ENCODE measurements at places on chromosomes 2 and 18.

DNA sequence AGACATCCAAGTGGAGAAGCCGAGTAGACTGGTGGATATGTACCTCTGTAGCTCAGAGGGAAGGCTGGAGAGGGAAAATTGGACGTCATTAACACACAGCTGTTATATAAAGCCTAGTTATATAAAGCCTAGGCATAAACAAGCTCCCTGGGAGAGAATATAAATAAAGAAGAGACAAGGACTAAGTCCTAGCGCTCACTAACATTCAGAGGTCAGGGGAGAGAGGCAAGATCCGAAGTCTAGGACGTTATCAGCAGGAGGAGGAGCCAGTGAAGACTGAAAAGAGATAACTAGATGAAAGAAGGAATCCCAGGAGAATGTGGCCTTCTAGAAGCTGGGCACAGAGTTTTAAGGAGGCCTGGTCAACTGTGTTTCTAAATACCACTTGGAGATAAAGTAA lies 55.3 kb downstream of the NOL10 start:
- DNase-seq, result no peak

DNA sequence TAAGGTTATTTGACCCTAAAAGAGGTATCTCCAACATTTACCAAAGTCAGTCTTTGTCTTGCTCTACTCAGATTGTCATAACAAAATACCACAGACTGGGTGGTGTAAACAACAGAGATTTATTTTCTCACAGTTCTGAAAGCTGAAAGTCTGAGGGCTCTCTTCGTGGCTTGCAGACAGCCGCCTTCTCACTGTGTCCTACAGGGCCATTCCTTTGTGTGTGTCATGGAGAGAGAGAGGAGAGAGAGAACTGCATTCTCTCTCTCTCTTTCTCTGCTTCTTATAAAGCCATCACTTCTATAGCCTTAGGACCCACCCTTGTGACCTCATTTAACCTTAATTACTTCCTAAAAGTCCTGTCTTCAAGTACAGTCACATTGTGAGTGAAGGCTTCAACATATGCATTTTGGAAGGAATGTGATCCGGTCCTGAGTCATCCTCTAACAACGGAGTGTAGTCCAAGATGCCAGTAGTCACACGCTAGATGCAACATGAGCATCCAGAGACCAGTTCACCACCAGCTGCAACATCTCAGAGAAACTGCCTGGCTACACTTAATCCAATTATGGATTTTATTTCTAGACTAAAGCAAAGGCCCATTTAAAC lies 130.2 kb downstream of the CD226 start:
- peak; percentile 36 for DNase-seq

DNA sequence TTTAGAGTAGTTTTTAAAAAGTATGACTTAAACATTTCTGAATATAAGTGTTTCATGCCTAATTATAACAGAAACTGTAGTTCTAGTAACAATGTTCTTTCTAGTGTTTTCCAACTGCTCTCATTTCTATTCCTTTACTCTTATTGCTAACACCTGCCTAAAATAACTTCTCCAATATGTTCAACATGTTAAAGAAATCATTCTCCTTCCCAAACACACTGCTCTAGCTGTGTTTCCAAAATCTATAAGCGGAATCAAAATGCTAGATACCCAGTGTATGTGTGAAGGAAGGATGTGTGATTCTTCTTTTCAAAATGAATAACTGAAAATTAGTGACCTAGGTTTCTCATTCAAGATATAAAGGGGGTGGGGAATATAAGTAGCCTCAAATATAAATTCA lies 89.1 kb downstream of the ATAD2B start:
- DNase-seq, result no peak

GRCh38 chr2:149988361-149988760 lies 400.8 kb upstream of the MMADHC start:
- DNase-seq, result no peak

DNA sequence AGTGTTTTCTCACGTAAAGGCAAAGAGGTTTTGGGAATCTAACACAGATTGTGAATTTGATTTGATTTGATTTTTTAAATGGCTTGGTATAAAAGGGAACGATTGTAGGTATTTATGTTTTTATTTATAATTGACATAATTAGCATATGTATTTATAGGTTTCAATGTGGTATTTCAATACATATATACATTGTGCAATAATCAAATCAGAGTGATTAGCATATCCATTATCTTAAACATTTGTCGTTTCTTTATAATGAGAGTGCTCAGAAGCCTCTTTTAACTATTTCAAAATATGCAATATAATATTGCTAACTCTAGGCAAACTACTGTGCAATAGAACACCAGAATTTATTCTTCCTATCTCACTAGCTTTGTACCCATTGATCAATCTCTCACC lies 35.1 kb upstream of the CDH2 start:
- no peak for DNase-seq

- peak; percentile 74 for DNase-seq
Observed at GRCh38 chr18:62437235-62438017, 85.4 kb upstream of the ZCCHC2 start.

DNA sequence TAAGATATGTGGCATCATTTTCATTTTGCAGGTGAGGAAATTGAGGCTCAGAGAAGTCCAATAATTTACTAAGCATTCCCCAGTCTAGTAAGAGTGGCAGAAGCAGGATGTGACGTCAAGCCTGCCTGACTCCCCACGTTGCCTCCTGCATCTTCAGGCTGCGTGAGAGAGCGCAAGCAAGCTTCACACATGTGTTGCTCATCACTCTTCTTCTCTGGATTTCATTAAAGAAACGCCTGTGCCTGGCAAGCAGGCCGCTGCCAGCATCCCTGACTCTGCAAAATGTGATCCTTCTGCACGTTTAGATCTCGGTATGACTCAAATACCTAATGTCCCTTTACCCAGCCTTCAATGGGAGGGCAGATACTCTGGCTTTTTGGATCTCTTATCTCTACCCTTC lies 96.8 kb downstream of the PRKCE start:
- DNase-seq, result peak; percentile 86

- DNase-seq, result peak; percentile 79
Observed at GRCh38 chr18:62018034-62018758, 125.4 kb upstream of the RNF152 start.

DNA sequence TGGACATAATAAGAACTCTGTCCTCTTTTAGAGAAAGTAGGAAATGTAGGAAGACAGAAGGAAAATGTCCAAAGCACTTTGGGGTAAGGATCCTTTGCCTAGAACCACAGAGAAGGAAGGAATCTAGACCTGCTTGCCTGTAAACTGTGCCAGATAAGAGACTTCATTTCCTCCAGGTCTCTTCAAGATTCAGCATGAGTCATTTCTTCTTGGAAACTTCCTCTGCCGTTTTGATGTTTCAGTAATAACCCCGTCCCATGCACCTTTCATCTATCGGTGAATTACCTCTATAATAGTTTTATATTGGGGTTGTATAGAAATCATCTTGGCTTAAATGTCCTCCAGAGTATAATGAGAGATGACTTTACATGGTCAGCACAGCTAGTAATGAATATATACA lies 63.2 kb upstream of the LRATD1 start:
- no peak for DNase-seq

GRCh38 chr2:197868206-197868605 lies 63.8 kb downstream of the PLCL1 start:
- no peak for DNase-seq

DNA sequence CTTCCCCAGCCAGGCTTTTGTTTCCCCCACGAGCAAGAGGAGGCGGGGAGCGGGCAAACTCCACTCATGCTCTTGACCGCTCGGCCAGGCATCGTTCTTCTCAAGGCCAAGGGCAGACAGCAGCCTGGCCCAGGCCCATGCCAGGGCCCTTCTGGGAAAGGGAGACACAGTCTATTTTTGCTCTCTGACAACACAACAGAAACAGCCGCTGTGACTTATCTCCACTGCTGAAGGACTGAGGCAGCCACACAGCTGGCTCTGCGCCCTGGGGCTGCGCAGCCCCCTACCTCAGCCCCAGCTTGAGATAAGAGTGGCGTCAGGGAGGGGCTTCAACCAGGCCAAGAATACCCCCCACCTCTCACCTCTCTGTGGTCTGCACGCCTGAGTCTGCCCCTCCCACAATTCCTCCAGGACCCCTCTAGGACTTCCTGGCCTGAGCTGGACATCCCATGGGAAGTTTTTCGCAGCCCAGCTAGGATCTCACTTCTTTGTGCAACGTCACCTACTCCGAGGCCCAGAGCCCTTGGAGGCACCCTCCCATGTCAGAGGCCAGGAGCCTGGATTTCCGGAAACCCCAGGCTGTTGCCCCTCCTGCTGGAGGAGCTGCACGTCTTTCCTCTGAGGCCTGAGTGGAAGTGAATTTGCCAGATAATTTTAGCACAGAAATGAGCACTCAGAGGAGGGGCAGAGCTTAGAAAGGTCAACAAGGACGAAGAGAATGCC lies 118.9 kb upstream of the OTOS start:
- DNase-seq, result no peak

DNA sequence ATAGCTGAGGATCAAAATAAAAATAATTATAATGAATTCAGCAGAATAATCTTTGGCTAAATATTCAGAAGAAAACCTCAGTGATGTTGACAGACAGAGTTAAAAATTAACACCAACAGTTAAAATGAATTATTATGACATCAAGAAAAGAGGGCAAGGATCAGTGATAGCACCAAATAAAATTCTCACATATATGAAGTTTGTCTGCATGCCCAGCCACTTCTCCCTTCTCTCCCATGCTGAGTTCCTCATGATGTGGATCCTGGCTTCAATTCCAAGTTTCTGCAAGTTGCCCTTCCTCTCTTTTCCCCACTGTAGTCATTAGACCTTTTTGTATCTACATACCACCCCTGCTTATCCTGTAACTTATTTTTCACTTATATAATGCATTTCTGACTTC lies 6.8 kb downstream of the STRADB start:
- DNase-seq, result no peak

DNA sequence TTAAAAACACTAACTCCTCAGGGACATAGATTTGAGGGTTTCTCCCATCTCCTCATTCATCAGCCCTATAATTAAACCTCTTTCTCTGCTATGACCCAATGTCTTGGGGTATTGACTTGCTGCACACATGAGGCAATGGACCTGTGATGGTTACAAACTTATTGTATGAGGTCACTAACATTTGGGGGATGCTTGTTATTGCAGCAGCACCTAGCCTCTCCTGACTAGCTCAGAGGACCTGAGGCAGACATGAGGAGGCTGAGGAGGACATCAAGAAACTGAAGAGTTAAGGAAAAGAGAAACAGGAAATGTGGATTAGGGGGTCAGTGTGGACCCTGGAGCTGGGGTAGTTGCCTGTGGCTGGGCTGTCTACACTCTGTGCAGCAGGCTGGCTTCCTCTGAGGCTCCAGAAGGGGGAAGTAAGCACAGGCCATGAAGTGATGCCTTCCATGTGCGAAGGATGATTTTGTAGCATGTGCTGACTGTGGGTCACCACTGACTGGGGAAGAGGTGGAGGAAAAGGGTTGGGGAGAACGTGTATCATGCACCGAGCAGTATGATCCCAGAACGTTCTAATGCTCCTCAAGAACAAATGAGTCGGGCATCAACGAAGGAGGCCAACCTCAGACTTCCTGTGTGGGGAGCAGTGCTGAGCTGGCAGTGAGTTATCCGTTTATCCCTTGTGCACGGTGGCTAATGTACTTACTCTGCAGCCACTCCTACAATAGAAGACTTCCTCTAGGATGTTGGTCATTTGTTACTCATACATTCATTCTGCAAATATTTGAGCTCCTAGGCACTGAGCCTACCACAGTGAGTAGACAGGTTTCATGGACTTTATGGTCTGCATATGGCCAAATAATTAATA lies 42.1 kb upstream of the RFX8 start:
- peak; percentile 81 for DNase-seq

DNA sequence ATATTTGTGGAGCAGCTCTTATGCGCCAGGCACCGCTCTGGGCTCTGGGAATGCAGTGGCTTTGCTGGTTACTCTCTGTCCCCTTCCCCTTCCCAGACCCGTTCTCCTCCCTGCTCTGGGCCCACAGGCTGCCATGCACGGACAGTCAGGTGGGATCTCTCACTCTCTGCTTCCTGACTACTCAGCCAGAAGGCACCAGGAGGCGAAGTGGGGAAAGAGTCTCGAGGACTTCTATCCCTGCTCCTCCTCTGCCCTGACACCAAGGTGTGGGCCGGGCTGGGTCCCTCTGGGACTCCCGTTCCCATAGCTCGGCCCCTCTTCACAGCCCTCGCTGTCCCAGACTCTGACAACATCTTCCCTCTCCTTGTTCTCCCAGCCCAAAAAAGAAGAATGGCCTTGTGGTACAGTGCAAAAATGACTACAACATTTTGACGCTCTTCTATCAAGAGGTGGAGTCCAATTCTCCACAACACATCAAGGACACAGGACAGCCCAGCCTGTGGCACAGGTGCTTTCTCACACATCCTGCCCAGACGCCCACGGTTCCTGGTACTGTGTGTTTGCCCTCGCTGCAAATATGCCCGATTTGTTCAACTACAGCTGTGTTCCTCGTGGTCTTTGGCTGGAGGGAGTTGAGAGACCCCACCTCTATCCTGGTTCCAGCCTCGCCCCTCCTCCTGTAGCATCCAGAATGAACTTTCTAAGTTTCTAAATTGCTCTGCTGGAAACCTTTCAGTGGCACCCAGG lies 14.0 kb upstream of the DUSP2 start:
- DNase-seq, result no peak

DNA sequence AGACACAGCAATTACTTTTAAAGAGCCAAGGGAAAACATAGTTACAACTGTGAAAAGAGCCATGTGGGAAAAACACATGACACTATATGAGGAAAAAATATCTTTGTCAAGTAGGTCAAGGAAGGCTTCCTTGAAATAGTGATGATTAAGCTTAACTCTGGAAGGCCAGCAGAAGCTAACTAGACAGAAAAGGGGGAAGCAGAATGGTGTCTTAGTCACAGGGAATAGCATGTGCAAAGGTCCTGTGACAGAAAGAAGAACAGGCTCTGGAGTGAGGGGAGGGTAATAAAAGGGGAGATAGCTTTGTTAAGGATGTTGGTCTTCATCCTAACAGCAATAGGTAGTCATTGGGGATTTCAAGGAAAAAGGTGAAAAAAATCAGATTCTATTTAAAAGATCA lies 64.0 kb downstream of the ARHGAP25 start:
- no peak for DNase-seq

GRCh38 chr2:169275696-169276444 lies 86.5 kb downstream of the LRP2 start:
- DNase-seq, result no peak

DNA sequence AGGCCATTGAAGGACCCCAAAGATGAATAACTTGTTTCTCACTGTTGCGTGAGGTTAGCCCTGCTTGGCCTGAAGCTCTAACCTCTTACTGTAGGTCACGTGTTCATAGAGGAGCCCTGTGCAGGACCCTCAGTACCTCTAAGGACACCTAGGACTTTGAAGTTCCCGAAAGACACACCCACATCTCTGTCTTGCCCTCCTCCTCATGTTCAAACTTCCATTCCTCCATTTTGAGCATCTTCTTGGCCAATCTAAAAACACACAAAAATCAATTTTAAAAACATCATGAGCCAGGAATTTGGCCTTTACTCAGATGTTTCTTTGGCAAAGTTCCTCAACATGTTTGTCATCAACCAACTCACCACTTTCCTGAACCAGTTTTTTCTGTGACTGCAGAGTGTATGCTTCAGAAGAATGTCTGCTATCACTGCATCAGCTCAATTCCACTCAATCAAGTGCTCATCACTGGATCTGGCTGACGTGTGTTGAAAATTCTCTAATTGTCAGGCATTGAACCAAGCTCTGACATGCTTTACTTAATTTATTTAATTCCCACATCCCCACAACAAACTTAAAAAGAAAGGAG lies 101.6 kb downstream of the AP1S3 start:
- peak; percentile 72 for DNase-seq

- DNase-seq, result no peak
Observed at GRCh38 chr2:209348433-209348832, 75.4 kb upstream of the MAP2 start.

Measured in GM03348 (cell line).